Gastroesophageal sphincter (tissue), 4 donors: ENCODE measurements at places on chromosomes 11 and 22. TPM values are rescaled to one million over a fixed set of nuclear protein-coding genes. Genes with fewer than 3 reads are reported as not detected.

ADAMTS15 gene
- total RNA-seq = 11.8 TPM

POU2AF2 gene
- total RNA-seq = 0.81 TPM

OR4P4 gene
- not detected for total RNA-seq

NAALADL1 gene
- 38.5 TPM for total RNA-seq

CHRM4 gene
- total RNA-seq = 1.3 TPM

DNA sequence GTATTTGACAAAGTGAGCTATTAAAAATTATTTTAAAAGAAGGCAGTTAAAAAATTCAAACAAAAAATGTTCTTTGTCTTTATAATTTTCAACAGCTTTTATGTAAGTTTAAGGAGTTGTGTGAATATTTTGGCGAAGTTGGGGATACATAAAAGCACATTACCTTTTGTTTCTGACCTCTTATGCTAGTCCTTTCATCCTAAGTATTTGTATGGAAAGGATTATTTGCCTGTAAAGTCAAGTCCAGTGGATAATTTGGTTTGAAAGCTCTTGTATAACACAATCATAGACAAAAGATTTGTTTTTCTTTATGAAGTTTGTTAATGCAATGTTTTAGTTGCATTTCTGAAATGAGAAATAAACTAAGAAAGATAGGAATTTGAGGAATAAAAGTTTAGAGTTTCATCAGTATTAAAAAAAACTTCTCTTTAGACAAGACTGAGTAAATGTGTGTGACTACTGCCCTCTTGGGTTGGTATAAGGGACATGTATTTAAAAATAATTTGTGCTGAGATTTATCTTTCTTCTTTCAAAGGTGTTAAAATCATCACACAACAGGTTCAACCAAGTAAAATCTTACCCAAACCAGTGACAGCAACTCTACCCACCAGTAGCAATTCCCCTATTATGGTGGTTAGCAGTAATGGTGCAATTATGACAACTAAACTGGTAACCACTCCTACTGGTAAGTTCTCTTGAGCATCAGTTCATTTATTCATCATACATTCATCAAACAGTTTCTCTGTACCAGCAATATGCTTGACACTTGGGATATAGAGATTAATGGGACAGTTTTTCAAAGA lies 68.2 kb downstream of the EMSY start:
- no peak for ATAC-seq

GRCh38 chr11:119716582-119717498 lies 12.2 kb downstream of the NECTIN1 start:
- ATAC-seq = no peak

DNA sequence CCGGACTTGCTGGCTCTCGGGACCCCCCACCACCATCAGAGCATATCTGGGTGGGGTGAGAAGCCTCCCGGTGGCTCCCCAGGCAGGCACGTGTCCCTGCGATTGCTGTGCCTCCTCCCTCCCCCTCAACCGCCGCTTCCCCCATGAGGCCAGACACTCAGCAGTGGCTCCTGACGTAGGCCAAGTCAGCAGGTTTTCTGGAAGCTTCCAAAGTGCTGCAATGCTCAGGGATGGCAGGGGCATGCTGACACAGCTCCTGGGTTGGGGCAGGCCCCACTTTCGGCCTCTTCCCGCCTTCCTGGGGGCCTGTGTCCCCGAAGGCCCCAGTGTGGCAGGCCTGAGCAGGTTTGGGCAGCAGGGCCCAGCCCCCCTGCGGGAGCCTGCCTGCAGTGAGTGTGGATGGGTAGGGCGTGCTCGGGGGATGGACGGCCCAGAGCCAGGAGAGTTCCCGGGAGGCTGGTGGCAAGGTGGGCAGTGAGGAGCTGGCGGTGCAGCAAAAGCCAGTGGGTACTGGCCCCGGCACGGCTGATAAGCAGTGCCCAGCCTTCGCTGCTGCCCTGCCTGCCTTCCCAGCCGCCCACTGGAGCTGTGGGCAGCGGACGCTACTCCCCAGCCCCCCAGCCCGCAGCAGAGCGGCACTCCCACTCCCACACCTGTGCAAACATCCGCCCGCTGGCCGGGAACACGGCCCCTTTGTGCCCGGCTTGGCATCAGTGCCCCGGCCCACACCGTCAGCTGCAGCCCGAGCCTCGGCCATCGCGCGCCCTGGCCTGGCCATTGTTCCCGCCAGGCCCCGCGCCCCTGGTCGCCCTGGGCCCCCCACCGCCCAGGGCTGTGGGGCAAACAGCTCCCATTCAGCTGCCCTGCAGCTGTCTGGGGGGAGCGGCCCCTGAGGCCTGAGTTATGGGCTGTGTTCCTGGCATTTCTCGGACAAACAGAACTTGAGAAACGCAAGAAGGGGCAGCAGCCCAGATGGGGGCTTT lies 125.0 kb downstream of the KCNQ1OT1 start:
- ATAC-seq = no peak

- ATAC-seq = no peak
Observed at GRCh38 chr11:35398881-35399280, 20.5 kb downstream of the SLC1A2 start.

GRCh38 chr11:1054143-1055108 lies 17.9 kb upstream of the MUC6 start:
- ATAC-seq = no peak
